ENCODE measurements at places on chromosomes 6 and 20.

GRCh38 chr6:137216875-137217553 is 2.2 kb downstream of the IFNGR1 start:
- no peak for DNase-seq

GRCh38 chr6:152117156-152118133 is 310.0 kb downstream of the ESR1 start:
- peak; percentile 47 for DNase-seq

DNA sequence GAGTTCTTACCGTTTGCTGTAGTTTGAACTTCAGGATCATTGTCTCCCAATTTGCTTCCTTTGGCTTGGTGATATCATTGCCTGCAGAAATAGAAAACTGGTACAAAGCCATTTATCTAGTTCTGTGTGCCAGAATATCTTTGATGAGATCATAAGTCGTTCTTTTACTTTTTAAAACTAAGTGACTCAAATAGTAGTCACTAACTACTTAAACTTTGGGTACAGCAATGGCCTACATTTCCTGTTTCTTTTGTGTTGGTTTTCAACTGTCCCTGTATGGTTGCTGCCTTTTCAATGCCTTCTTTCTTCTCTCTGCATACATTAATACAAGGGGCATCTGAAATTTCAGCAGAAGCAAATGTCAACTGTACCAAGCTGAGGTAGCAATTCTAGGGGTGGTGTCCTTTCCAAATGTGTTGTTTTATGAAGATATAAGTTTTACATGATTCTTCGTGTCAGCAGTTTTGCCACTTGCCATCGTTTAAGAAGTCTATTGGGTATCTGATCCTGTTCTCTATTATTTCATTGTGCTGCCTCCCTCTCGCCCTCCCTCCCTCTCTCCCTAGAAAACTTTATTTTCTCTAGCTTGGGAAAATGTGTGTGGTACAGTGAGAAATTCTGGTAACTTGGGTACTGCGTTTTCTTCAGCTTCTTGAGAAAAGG is 238.5 kb downstream of the FARS2 start:
- no peak for DNase-seq

DNA sequence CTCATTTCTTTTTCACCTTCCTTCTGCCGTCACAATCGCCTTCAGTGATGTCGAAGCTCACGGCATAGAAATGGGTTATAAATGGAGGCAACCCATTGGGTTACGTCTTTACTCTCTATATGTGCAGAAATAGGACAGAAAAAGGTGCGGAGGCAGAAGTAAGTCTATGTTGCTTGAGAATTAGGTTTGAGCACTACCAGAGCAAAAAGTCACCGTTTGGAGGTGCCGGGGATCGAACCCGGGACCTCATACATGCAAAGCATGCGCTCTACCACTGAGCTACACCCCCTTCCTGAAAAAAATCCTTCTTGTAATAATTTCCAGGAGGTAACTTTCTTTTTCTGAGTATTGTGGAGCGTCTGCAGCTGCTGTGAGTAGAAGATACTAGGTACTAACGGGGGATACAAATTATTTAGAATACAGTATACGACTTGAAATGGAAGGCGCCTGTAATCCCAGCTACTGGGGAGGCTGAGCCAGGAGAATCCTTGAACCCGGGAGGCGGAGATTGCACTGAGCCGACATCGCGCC is 134.2 kb downstream of the TRIM27 start:
- peak; percentile 71 for DNase-seq

GRCh38 chr6:107396211-107396610 is 63.2 kb downstream of the PDSS2 start:
- DNase-seq = no peak

DNA sequence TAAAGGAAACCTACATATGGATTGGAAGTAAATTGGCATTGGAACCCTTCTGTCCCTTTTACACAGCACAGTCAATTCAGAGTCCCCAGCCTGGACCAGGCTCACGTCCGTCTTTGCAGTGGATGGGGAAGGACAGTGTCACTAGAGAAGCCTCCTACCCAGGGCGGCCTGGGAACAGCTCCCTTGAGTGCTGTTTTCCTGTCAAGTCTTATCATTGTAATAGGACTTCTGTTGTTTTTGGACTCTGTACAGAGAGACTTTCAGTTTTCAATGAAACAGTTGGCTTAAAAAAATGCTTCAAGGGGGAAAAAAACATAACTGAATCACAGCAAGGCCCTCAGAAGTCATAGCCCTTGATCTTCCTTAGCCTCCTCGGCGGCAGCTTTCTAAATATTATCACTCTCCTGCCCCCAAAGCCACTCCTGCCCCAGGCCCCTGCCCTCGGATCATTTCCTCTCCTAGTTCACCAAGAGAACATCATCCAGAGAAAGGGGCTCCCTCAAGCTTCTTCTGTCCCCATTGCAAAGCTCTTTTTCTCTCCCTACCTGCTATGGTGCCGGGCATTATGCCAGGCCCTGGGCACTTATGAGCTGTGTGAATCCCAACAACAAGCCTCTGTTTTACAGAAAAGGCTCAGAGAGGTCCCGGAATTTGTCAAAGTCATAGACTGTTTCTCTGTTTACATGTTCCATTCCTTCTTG is 37.8 kb upstream of the CNKSR3 start:
- no peak for DNase-seq

- peak; percentile 56 for DNase-seq
Observed at GRCh38 chr6:79246891-79247290, 12.4 kb upstream of the HMGN3 start.

GRCh38 chr6:95546148-95546547 is 31.2 kb upstream of the MANEA start:
- no peak for DNase-seq

GRCh38 chr6:125793863-125794262 is 3.1 kb downstream of the NCOA7 start:
- peak; percentile 52 for DNase-seq

DNA sequence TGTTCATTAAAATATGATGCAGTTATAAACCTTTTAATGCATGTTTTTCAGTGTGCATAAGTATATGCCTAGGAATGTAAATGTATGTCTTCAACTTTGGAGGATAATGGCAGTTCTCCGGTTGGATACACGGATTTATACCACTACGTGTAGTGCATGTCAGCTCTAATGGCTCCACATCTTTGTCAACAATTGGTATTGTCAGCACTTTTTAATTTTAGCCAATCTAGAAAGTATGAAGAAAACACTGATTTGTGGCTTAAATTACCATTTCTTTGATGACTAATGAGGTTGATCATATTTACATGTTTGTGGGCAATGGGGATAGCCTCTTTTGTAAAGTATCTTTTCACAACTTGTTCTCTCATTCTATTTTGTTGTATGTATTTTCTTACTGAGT is 10.9 kb upstream of the RAB32 start:
- DNase-seq = no peak

- DNase-seq = peak; percentile 96
Observed at GRCh38 chr20:36835453-36836198, 40.3 kb upstream of the TLDC2 start.

DNA sequence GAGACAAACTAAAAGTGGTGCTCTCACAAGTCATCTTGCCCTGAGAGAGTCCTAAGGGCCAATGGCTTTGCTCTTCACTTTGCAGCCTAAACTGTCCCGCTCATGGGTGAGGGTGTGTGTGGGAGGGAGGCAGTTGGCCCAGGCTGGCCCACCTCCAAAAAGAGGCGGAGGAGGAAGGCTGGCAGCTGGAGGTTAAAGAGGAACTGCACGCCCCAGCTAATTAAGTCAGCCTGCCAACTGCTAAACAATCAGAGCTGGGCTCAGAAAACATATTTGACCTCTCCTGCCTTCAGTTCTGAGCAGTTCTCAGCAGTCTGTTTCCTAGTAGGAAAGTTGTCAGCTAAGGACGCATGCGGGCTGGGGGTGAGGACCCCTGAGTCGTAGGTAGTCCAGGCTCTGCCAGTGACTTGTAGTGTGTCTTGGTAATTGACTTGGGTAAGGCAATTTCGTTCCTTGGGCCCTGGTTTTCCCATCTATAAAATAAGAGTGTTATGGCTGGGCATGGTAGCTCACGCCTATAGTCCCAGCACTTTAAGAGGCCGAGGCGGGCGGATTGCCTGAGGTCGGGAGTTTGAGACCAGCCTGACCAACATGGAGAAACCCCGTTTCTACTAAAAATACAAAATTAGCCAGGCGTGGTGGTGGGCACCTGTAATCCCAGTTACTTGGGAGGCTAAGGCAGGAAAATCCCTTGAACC is 17.0 kb downstream of the GSS start:
- DNase-seq = no peak

- no peak for DNase-seq
Observed at GRCh38 chr6:43426928-43427405, 374 bp upstream of the ABCC10 start.

- no peak for DNase-seq
Observed at GRCh38 chr6:50927800-50928199, 109.1 kb downstream of the TFAP2B start.

DNA sequence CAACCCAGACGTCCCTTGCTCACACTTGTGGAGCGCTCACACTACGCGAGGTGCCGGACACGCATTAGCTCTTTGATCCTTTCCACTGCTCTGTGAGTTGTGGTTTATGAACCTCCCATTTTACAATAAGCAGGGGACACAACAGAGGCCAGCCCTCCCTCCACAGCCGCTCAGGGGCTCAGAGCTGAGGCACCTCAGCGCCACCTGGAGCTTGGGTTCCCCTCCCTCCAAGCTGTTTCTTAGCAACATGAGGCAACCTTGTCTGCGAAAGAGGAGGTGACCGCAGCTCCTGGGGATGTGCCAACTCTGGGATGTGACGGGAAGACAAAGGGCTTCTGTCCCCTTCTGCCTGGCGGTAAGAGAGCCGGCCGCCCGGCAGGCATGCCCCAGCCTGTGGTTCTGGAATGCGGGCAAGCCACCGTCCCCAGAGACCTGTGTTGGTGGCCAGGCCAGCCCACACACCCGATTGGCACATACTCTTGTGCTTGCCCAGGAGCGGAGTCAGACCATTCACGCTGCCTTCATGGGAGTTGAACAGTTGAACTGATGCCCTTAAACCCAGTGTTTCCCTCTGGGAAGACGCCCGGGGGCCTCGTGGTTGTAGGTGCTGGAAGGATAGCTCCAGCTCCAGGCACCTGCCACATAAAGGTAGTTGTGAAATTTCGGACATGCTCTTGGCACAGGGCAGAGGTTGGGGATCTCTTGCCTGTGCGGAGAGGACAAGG is 44.5 kb downstream of the RBM38 start:
- peak; percentile 42 for DNase-seq

DNA sequence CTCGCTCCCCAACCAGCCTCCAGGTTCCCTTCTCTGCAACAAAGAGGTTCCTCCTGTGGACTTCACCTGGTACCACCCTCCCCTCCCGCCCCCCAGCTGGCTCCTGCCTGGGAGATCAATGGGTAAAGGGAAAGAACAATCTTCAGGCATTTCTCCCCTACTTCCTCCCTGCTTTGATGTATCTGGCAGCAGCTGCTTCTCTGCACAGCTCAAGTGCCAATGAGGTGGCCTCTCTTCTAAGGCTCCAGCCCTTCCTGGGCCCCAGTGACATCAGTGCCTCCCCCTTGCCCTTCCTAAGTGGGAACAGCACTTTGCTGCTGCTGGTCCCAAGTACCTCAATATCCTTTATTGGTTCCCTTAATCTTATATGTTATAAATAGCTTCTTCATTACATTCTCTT is 23.5 kb downstream of the MOCS1 start:
- no peak for DNase-seq

DNA sequence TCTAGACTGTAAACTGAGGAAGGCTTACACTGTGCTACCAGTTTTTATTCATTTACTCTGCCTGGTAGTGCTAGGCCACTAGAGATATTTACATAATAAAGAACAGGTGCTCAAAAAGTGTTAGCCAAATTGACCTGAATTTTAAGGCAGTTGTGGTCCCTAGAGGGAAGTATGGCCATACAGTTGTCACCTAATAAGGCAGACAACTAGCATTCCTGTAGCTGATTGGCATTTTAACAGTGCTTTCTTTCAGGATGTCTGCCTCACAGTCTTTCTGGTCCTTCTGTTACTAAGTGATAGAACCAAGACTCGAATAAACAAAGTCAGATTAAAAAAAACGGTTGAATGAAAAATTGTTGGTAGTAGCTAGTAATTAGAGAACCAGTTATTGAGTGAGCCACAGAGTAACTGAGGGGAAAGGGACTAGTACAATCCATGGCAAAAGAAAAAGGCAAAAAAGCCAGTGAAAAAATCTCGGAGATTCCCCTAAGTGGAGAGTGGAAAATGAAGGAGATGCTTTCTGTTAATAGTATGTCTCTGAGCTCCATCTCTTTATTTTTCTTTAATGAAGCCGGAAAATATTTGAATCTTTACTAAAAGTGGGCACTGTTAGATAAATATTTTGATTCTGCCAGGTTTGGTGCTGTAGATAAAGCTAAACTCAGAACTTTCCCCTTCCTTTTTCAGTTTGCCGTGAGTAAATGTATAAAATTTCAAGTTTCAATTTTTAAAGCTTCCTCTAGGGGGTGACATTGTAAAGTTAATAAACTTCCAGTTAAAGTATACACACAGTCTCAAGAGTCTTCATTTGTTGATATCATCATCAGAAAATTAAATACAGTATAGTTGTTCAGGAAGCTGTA is 9.1 kb downstream of the VTA1 start:
- DNase-seq = no peak

DNA sequence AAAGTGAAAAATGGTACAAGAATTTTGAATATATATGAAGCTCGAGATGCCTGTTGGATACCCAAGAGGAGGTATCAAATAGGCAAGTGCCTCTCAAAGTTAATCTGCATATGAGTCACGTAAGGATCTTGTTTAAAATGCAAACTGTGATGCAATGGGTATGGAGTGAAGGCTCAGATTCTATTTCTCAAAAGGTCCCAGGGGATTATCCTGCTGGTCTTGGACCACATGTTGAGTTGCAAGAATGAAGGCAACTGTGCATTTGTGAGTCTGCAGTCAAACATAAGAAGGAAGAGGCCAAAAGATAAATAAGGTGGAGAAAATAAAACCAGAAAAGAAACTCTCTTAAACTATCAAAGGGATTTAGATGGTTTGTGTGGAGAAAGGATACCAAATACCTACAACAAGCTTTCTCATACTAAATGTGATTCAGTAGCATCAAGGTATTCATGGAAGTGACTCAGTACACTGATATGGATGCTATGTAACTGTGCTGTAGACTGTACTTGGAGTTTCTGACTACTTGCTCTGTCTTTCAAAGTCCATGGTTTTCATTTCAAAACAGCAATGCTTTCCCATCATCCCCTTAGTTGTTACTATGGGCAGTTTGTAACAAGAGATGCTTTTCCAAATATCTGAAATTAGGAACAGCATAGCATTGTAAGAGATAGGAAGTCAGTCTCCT is 106.3 kb downstream of the GFRAL start:
- no peak for DNase-seq

- DNase-seq = no peak
Observed at GRCh38 chr6:3133515-3133914, 15.0 kb downstream of the BPHL start.

DNA sequence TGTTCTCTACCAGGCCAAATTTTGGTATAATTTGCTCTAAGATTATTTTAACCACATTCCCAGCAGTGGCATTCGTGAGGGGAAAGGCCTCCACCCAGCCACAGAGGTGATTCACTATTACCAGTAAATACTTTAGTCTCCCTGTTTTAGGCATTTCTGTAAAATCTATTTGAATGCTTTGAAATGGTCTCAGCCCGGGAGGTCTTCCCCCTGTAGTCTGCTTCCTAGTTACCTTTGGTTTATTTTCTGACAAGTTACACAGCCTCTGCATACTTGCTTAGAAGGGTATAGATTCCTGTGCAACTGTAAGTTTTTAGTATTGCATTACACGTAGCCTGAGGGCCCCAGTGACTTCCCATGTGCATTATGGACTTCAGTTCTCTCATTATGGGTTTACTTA is 248.7 kb downstream of the C6orf118 start:
- no peak for DNase-seq

GRCh38 chr20:44649126-44649525 is 2.4 kb downstream of the ADA start:
- no peak for DNase-seq

GRCh38 chr20:34112600-34113101 is 608 bp upstream of the EIF2S2 start:
- DNase-seq = peak; percentile 45

Data from GM12865 (cell line).